Spleen (tissue), 13 donors: ENCODE measurements at places on chromosomes 5 and 9.
A peak's percentile ranks its signal among the peaks of the same experiment; 100 is the strongest.

DNA sequence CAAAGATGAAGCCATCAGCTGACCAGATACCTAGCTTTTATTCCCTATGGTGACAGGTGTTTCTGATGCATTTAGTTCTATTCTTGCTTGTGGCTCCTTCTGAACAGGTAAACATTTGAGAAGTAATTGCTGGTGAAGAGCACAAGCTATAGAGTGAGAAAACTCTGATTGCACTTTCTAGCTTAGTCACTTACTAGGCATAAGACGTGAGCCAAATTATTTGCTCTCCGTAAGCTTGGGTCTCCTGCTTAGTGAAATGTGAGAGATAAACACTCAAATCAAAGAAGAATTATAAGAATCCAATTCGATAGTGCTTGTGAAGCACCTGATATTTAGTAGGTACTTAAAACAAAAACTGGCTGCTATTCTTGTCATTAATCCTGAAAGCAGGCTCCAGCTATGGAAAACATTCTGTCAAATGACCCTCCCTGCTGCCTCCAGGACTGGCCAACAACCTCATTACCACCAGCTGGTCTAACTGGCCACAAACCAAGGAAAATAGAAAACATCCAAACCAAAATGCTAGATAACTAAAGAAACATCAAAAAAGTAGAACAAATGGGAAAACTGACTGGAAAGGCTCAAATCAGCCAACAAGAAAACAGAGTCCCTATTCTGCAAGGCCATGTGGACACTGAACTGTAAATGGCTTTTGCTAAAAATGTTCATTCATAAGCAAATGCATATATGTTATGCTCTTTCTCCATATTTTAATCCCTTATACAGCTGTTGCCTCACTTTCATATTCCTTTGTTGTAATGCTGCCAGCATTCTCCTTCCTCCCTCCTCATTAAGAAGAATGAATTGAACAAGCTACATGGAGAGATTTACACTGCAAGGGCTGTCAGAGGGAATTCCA, 616.1 kb downstream of the DTWD2 start:
- no peak for DNase-seq

DNA sequence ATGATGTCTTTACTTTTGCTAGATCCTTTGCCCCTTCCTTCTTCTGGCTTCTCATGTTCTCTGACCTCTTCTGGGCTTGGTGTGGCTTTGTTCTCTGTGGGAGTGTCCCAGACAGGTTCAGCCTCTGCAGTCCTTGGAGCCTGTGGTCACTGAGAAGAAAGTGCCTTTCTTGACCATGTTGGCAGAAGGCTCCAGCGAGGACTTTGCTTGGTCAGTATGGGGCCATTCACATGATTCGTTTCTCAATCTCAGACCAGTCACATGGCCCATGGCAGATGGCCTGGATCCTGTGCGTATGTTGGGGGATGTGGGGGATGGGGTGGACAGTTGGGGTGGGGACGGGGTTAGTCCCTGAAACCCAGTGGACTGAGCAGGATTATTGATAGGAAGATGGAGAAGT, 274.1 kb downstream of the ARHGAP26 start:
- no peak for DNase-seq

- no peak for DNase-seq
Observed at GRCh38 chr9:14434971-14435718, 121.2 kb upstream of the NFIB start.

DNA sequence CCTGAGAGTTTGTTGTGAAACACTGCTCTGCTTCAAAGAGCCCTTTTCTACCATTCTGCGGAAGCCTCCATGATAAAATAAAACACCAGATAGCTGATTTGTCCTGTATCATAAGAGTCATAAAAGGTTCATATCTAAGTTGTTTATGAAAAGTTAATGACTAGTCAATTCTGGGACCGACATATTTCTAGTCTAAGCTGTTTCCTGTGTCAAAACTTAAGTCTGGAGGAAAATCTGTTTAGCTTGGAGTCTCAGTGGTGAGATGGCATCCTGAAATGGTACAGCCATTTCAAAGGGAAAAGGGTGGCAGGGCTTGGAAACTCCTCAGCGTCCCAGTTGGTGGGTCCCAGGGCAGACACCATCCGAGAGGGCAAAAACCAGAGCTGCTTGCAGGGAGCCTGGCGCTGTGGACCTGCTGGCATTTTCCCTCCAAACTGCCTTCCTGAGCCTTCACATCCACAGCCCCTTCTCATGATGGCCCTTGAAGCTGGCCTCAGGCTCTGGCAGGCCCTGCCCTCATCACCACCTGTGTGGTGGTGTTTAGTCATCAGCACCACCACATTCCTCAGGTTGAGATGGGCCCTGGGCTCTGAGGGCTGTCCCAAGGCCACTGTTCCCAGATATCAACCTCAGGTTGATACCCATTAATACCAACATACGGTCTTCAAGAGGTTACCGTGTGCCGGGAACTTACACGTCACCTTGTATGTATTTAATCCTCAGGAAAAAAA, 184.0 kb downstream of the HSPA4 start:
- no peak for DNase-seq

GRCh38 chr5:178664141-178664540, 37.3 kb upstream of the CLK4 start:
- DNase-seq = no peak

- no peak for DNase-seq
Observed at GRCh38 chr5:132951897-132952296, 11.5 kb downstream of the AFF4 start.

- no peak for DNase-seq
Observed at GRCh38 chr5:146683861-146684260, 167.9 kb upstream of the GPR151 start.

GRCh38 chr5:178488696-178489095, 101.5 kb downstream of the COL23A1 start:
- no peak for DNase-seq

GRCh38 chr5:143128412-143129071, 274.9 kb downstream of the NR3C1 start:
- no peak for DNase-seq

DNA sequence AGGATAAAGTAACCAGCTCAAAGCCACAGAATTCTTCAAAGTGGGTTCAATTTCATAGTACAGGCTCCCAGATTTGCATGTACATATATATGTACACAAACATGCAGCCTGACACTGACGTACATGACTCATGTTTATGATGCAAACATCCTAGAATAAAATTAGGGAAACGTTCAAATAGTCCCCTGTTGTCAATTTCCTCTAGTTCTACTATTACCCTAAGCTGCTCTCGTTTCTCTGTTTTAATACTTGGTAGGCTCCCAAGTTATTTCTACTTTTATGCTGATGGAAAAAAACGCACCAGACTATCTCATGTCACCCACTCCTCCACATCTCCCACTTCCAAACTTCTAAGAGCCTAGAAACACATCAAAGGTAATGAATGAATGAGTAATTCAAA, 229.7 kb downstream of the EPB41L4A start:
- DNase-seq = no peak

GRCh38 chr5:56490971-56491468, 257.9 kb upstream of the ANKRD55 start:
- DNase-seq = no peak

DNA sequence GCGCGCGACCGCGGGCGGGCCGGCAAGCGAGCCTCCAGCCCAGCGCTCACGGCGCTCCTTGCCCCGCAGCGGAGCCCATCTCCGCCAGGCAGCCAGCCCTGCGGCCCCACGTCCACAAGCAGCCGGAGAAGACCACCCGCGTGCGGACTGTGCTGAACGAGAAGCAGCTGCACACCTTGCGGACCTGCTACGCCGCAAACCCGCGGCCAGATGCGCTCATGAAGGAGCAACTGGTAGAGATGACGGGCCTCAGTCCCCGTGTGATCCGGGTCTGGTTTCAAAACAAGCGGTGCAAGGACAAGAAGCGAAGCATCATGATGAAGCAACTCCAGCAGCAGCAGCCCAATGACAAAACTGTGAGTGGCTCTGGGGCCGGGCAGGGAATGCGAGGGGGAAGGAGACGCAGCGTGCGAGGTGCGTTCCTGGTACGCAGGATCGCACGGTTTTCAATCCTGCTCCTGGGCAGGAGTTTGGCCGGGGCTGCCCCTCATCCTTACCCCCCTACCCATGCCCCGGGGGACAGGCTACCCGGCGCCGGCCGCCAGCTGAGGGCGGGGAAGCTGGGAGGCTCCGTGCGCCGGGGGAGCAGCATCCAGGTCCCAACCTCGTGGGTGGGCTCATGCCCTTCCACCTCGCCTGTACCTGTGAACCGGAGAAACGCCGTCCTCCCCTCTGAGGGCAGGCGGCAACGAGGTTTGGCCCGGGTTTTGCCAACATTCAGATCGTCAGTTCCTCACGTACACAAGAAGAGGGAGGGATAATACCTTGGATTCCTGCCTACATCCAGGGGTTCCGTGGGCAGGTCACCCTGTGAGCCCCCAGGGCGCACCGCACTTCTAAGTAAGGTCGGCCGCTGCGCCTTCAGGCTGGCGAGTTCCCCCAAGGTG, 6.6 kb downstream of the ISL1 start:
- no peak for DNase-seq

- peak; percentile 68 for DNase-seq
Observed at GRCh38 chr5:129459777-129460671, at the start of gene ADAMTS19. ADAMTS19 (plus strand) TSS chr5:129460298; CDS start chr5:129460392, 94 bp downstream.

GRCh38 chr5:15496886-15497285, 3.1 kb upstream of the FBXL7 start:
- no peak for DNase-seq

GRCh38 chr5:61435368-61435767, 103.3 kb downstream of the ZSWIM6 start:
- no peak for DNase-seq

DNA sequence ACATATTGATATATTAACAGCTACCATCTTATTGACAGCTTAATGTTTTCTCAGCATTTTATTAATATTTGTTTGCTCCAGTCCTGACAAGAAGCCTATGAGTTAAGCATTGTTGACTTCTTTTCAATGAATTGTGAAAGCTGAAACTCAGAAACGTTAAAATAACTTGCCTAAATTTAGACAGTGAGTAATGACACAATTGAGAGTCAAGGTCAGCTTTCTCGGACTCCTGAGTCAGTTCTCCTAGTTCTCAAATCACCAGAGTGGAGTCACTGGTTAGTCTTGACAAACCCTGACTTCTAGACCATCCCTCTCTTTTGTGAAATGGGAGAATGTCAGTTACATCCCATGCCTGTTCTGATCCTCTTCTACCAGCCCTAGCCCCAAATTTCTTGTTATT, 222.7 kb upstream of the ACO1 start:
- no peak for DNase-seq

DNA sequence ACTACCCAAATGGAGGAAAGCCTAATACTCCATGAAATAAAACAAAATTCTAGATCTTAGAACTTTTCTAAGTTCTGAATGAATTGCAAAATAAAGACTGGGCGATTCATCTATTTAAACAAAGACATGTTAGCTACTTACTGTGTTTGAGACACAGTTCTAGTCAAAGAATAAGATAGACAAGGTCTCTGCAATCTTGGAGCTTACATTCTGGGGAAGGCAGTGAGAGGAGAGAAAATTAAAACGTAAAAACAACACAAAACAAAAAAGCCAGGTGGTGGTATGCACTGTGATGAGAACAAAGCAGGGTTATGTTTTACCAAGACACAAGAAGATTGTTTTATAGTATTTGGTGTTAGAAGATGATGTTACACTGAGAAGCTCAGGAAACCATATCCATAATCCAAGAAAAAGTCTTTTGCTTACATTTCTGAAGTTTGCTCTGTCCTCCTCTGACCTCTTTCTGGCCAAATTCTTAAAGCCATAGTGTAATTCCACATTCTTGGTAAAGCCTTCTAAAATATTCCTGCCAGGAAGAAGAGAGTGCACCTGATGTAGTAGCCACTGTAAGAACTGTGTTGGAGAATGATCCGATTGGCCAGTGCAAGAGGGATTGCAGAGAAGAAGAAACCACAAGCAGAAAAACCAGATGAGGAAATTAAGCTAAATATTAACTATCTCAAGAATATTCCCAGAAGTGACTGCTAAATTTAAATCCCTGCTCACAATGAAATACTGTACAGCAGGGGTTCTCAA, 218.4 kb downstream of the PCSK1 start:
- DNase-seq = no peak

DNA sequence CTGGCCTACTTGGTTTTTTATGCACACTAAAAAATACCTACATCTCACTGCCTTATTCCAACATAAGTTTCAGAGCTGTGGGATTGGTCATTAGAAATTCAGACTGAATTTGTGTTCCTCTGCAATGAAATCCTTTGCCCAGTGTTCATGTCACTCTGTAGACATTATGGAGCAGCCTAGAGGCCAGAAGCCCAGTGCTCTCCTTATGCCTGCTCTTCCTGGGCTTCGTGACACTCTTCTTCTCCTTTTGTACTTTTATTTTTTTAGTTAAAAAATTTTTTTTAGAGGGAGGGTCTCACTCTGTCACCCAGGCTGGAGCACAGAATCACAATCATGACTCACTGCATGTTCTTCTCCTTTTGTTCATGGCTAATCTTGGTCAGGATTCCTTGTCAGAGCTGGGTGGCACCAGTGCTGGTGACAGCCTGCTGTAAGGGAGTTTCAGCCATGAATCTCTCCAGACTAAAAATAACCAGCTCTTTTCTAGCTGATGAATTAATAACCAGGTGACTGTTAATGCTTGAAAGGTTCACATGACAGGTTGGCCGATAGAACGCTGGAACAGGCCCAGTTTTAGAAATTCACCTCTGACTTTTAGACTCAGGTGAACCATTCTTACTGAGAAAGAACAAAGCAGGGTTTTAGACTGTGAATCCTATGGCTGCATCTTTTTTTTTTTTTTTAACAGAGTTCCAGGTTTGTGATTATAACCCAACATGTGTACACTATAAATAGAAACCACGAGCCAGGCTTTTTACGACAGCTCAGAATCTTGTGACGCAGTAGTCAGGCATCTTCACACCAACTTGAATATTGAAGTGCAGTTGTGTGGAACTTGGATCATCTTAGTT, 34.1 kb upstream of the C5orf47 start:
- no peak for DNase-seq

GRCh38 chr5:135225856-135226560, 173.0 kb downstream of the MACROH2A1 start:
- peak; percentile 58 for DNase-seq

DNA sequence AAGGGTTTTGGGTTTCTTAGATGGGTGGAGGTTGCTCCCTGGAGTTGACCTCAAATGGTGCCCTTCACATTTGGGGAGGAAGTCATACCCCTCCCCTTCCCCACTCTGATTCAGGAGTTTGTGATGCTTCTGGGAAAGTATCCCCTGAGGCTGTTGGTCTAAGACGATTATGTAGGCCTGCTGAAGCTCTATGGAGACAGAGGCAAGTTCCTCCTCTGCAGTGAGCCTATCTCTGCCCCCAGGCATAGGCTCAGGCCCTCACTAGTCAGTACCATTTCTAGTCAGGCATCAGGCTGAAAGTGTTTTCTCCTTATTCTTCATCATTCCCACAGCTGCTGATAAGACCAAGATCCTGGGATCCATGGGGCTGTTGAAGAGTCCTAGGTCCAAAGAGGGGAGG, 271.6 kb upstream of the NUDT12 start:
- no peak for DNase-seq

- DNase-seq = no peak
Observed at GRCh38 chr9:75054368-75055001, 26.4 kb upstream of the CARNMT1 start.

DNA sequence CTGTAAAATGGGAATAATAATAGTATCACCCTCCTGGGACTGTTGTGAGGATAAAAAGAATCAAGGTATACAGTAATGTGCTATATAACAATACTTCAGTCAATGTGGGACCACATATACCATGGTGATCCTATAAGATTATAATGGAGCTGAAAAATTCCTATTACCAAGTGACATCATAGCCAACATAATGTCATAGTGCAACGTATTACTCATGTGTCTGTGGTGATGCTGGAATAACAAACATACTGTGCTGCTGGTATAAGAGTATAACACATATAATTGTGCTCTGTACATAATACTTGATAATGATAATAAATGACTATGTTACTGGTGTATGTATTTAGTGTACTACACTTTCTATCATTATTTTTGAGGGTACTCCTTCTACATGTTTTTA, 38.1 kb downstream of the LIFR start:
- no peak for DNase-seq
